ENCODE measurements at places on chromosomes 3 and 15.

DNA sequence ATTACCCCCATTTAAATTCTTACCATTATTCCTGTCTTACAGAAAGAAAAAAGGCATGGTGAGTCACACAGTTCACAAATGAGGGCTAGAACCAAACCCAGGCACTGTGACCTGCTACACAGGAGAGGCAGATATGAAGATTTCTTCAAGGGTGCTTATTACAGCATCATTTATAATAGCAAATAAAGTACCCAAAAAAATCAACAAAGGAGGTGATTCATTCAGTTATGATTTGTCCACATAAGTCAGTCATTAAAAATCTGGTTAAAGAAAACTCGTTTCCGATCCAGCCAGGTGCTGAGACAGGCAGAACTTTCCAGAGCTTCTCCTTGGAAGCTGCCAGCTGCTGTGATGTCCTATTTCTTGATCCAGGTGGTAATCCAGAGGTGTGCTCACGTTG lies 7.5 kb upstream of the LOXL1 start:
- no peak for DNase-seq

- DNase-seq = no peak
Observed at GRCh38 chr3:31924610-31925270, 56.3 kb downstream of the OSBPL10 start.

DNA sequence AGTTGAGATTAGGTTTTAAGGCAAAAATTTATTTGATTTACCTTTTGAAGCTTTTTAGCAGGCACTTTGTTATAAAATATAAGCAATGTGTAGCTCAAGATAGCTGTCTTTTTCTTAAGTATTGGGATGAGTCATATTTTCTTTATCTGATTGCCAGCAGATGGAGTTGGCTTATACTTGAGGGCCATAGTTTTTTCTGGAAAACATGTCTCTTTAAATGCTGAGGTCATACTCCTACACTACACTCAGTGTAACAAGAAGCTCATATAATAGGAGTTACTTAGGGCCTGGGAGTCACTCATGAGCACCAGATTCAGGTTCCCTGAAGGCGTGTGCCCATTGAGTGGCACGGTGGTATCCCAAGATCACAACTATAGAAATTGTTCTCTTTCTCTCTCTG lies 579.8 kb downstream of the EDEM1 start:
- DNase-seq = no peak

DNA sequence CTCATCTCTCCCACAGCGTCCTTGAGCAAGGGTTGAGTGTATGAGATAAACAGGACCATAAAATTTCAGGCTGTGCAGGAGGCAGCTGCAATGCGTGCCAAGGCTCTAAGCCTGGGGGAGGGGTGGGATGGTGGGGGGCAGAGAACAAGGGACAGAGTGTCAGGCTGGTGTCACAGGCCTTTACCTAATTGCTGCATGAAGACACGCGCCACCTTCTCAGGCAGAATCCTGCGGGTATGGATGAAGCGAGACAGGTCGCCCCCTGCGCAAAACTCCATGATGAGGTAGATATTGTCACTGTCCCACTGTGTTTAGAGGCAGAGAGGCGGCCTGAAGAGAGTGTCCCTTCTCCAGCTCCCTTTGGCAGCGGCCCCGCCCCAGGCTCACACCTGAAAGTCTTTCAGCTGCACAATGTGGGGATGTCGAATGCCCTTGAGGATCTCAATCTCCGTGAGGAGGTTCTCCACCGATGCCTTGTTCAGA lies 1.0 kb downstream of the ULK3 start:
- DNase-seq = no peak

- DNase-seq = peak; percentile 95
Observed at GRCh38 chr15:66144978-66145725, 108.4 kb downstream of the MEGF11 start.

DNA sequence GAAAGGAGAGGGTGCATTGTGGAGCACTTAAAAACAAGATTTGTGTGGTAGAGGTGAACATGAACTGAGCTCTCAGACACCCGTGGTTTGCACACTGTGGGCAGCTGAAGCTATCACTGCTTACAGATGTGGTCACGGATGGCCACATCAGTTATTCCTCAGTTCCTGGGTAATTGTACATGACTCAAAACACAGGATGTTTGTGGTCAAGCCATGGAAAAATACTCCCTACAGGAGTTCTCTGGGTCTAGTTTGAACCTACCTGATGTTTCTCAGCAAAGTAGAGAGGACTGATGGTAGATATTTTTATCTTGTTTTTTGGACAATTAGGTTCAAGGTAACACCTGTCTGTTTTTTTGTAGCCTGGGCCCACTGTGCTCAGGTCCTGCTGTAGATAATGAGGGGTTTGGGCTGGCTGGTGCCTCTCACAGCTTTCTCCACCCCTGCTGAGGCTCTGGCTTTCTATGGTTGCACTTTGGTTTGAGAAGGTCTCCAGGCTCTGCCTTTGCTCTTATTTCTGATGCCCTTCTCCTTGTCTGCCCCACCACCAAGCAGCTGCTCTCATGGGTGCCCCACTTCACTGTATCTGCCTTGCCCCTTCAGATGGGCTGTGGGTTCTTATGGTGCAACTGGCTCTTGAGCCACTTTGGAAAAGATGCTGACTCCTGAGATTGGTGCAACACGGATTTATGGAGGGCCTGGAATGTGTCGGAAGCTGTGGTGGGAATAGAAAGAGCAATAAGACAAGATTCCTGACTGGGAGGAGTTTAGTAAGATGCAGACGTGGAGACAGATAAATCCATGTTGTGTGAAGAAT lies 40.1 kb downstream of the CDCP1 start:
- DNase-seq = no peak

DNA sequence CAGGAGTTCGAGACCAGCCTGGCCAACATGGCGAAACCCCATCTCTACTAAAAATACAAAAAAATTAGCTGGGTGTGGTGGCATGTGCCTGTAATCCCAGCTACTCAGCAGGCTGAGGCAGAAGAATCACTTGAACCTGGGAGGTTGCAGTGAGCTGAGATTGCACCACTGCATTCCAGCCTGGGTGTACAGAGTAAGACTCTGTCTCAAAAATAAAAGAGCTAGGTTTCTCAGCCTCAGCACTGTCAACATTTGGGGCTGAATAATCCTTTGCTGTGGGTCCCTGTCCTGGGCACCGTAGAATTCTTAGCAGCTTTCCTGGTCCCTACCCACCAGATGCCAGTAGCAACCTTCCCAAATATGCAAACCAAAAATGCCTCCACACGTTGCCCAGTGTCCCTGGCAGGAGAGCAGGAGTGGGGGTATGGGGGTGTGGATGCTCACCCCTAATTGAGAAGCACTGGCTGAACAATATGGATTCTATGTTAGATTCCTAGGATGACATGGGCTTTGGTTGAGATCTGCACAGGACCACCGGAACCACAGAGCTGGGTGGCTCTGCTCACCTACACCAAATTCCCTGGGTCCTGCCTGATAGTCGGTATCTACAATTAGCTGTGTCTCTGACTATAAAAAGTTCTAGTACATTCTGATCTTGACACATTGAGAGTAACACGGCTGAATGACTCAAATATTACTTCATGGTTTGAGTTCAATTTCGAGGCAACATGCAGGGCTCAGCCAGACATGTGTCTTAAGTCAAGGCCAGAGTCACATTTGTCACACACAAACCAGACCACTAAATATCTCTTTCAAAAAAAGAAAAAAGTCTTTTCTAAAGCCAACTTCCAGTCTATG lies 577.0 kb upstream of the MDFIC2 start:
- DNase-seq = no peak

DNA sequence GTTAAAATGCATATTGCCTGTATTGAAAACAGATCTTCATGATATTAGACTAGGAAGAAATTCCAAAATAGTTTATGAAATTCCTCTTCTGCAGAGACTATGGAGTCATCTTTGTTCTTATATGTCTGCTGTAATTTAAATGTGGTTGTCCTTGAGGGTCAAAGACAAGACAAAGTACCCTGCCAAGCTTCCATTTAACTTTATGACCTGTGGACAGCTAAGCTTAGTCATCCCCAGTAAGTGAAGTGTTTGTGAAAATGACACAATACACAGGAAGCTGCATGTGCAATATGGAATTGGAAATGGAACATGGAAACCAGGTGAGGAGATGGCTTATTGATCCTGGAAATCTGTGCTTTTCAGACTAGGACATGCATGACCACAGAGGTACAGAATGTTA lies 68.5 kb upstream of the GBE1 start:
- no peak for DNase-seq

DNA sequence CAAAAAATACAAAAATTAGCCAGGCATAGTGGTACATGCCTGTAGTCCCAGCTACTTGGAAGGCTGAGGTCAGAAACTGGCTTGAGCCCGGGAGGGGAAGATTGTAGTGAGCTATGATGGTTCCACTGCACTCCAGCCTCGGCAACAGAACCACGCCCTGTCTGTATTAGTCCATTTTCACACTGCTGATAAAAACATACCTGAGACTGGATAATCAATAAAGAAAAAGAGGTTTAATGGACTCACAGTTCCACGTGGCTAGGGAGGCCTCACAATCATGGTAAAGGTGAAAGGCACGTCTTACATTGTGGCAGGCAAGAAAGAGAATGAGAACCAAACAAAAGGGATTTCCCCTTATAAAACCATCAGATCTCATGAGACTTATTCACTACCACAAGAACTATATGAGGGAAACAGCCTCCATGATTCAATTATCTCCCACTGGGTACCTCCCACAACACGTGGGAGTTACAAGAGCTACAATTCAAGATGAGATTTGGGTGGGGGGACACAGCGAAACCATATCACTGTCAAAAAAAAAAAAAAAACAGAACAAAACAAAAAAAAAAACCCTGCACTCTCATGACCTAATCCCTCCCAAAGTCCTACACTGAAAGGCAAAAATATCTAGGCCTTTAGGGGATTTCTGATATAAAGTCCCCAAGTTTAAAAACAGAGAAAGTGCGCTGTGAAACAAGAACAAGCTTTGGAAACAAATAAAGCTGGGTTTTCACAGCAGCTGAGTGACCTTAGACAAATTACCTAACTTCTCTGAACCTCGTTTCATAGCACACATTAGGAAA lies 224.7 kb downstream of the IGSF11 start:
- DNase-seq = no peak

DNA sequence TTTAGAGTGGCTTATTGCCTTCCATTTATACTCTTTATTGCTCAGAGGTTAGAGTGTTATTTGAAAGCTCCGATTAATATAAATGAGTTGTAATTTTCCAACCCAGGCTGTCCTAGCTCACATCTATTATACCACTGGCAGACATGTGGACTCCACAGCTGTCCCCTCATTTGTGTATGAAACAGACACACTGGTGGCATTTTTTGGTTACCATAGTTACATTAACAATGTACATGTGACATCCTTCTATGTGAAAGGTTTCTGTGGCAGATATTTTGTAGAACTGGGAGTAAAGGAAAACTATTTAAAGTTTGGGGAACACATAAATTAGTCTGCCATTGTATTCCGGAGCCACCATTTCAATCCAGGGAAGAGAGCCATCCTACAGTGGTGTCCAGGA lies 5.3 kb downstream of the LRRN1 start:
- DNase-seq = no peak

DNA sequence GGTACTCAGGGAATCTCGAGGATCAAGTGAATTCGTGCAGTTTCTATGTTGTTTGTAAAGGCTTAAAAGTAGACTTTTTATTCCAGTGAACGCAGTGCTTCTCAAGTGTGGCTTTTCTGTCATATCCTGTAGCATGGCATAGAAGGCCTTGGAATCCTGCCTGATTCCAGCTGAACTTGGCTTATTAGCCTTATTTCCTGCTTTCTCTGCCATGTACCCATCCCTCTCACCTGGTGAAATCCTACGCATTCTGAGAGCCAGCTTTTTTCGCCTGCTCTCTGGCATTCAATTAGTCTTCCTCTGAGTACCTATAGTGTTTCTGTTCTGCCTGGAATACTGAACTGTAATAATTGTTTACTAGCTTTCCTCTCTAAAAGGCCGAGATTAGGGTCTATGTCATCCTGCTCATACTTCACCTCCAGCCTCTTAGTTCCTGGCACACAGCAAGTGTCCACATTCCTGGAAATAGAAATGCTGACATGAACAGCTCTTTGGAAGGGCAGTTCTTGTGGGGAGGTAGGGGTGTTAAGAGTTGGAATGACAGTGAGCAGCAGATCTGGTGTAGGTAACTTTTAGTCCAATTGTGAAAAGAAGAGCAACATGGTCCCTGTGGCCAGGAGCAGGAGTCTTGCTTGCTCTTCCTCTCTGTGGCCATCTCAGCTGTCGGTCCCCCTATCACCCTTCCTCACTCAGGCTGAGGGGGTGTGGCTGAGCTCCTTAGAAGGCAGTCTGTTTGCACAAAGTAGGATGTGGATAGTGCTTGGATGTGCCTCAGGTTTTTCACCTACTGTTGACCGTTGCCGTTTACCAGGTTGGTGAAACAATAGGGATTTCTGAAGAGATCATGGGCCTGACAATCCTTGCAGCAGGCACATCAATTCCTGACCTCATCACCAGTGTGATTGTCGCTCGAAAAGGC lies 30.4 kb downstream of the SLC24A1 start:
- DNase-seq = no peak

DNA sequence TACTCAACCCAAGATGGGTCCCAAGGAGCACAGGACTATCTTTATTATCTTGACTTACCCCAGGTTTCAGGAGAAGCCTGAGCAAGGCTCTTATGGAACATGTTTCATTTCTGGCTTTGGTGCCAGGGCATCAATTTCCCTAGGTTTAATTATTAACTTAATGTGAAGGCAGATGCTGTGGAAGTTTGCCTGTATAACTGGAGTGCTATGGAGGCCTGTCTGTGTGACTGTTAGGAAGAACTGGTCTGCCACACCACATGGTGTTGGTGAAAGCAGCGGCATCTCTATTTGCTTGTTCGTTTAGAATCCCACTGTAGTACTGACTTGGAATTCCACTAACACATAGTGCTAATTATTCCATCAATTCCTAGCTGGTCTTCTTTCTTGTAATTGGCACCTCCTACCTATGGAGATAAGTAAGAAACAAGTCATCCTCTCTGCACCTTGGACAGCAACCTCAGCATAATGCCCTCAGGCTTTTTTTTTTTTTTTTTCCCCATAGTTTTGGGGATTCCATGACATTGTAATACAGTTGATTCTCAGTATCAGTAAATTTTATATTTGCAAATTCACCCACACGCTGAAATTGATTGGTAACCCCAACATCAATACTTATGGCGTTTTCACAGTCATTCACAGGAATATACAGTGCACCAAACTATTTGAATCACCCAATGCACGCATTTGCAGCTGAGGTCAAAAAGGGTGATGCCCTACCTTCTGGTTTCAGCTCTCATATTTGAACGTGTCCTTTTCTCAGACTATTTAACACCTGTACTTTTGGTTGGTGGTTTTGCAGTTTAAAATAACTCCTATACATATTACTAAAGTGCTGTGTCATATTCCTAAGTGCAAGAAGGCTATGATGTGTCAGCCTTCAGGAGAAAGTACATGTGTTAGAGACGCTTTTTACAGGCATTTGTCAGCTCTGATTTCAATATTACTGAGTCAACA lies 772.8 kb upstream of the LMCD1 start:
- no peak for DNase-seq

Data from NCI-H1105 (cell line).